ENCODE measurements at places on chromosomes 11 and 22.

DNA sequence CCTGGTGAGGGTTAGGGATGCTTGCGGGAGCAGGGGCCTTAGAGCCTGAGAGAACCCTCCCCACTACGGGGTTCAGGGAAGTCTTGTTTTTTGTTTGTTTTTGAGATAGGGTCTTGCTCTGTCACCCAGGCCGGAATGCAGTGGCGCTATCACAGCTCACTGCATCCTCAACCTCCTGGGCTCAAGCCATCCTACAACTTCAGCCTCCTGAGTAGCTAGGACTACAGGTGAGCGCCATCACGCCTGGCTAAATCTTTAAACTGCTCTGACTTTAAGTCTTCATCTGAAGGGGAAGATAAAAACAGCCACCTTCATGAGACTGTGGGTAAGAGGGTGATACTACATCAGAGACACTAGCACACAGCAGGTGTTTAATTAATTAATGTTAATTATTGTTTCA lies 28.5 kb downstream of the SERPIND1 start:
- no peak for DNase-seq

DNA sequence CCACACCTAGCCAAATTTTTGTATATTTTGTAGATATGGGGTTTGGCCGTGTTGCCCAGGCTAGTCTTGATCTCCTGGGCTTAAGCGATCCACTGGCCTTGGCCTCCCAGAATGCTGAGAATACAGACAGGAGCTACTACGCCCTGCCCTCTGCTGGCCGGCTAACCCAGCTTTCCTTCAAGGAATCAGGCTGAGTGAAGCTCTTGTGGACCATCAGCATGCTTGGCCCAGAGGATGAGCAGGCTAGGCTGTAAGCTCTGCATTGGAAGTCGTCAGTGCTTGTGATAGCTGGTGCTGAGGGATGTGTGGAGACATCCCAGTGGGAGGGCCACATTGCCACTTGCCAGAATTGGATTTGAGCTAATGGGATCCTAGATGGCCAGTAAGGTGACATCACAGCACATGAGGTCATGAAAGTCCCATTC lies 60.6 kb downstream of the MED15 start:
- DNase-seq: no peak

- no peak for DNase-seq
Measured at GRCh38 chr11:47967577-47968525, 12.5 kb upstream of the PTPRJ start.

DNA sequence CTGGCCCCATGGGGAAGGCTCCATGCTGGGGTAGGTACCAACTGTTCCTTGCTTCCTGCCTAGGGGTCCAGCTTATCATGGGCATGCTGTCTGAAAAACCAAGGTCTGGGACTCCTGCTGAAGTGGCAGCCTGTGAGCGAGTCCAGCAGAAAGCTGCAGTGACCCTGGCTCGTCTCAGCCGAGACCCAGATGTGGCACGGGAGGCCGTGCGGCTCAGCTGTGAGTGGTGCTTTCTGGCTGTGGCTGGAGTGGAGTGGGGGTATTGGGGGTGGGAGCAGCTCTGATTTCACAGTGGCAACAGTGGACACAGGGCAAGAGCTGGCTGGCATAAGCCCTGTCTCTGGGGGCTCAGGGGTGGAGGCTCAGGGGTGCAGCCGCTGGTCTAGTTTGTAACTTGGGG lies 124.1 kb downstream of the INSC start:
- DNase-seq: no peak

- no peak for DNase-seq
Measured at GRCh38 chr11:43574949-43575912, 105.3 kb upstream of the HSD17B12 start.

Data from T-helper 2 cell treated with Interferon-gamma antibody and Interleukin-4, amounts not matched to agents 5 μg/mL and 100 μg/mL, for 36 hours (primary cell).